Skin of body (tissue), 3 donors: ENCODE measurements at places on chromosomes 12 and 14. TPM values are rescaled to one million over a fixed set of nuclear protein-coding genes. Genes with fewer than 3 reads are reported as not detected.

GRCh38 chr12:123576611-123577010, 7.7 kb upstream of the TMED2 start:
- DNase-seq: no peak

KRT78 gene
- 13.7 TPM for total RNA-seq

DNA sequence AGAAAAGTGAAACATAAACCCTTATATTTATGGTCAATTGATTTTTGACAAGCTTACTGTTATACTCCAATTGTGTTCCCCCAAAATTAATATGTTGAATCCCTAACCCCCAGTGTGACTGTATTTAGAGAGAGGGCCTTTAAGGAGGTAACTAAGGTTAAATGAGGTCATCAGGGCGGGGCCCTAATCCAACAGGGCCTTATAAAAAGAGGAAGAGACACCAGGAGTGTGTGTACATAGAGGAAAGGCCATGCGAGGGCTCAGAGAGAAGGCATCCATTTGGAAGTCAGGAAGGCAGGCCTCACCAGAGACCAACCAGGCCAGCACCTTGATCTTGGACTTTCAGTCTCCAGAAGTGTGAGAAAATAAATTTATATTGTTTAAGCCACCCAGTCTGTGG, 6.5 kb upstream of the VTI1B start:
- no peak for DNase-seq

SMOC1 gene
- total RNA-seq: 5.9 TPM

DNA sequence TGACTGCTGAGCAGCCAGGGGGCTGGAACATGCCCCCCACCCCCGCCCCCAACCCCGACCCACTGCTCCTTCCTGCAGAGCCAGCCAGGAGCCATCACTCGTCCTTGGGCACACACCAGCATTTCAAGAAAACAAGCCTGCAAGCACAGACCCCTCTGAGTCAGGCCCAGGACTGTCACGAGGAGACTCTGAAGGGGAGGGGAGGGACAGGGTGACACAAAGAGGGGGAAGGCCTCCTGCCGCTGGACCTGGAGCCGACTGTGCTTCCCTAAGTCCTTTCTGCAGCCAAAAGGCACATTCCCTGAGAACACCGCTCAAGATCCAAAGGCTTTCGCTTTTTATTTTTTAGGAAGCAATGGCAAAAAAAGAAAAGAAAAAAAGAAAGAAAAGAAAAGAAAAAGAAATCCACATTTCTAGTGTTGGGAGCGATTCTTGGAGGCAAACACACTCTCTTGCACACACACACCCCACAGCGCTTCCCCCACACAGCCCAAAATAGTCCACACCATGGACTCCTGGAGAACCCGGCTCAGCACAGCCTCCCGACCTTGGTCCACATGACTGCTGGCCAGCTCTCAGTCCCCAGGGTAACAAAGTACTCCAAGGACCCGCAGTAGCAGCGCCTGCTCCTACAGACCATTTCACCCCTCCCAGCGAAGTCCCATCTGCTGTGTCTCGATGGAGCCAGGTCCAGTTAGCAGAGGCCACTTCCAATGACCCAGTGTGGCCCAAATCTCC, 101.7 kb downstream of the DPF3 start:
- no peak for DNase-seq

GLIPR1 gene
- 6.5 TPM for total RNA-seq

DNA sequence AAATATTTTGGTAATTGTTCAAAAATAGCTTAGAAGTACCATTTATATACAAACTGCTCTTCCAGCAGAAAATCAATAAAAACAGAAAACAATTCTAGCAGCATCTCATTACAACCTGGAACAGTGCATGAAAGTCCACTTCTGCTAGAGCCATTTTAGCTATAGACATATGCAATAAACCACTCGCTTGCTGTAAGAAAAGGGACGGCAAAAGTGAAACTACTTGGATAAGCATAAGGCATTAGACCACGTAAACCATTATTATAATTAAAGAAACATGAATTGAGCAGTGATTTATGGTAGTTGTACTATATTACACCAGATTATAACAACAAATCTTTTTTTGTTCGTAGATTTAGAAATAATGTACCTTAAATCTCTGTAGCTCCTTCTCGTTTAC, 48.7 kb downstream of the LRIG3 start:
- peak; percentile 24 for DNase-seq

AMIGO2 gene
- total RNA-seq: 7.8 TPM

TAS2R19 gene
- 12.6 TPM for total RNA-seq

DNA sequence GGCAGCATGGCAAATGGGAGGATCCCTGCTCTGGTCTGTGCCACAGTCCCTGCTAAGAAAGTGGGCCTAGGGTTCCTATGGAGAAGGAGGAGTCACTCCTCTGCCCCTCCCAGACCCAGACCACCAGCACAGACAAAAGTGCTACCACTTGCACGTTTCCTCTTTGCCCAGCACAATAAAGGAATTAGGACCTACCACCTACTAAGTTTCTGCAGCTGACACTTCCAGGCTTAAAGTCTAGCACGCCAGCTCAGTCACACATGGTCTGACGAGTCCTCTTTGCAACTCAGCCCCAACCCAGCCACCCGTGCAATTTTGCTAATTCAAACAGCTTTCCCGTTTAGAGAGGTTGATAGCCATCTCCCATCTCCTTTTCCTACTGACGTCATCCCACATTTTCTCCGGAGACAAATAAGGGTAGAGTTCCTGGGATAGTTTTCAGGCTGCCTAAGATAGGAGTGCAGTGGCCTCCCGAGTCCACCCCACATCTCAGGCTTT, 66.2 kb upstream of the PTGR2 start:
- peak; percentile 64 for DNase-seq

DNA sequence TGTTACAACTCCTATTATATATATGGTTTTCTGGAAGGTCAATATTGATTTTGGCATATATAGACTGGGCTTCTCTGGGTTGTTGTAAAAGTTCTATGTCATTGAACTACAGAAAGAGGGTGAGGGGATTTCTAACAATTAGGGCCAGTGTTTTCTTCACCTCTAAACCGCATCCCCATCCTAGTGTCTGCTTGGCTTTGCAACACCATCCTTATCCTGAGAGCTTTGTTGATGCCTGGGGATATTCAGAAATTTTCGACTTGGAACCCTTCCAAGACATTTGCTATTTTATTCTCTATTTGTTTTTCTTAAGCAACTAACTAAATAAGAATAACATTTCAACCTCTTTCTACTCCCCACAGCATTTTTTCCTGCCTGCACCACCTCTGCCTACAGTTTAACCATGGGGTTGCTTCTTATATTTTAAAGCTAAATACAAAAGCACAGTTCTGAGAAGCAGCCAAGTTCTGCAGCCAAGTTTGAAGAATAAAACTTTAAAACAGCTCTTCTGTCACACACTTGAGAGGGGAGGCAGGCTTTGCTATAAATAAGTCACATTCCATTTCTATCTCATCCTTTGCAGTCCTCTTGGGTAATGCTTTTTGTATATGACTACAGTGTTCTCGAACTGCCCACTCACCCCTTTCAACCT, 53.4 kb downstream of the RGS6 start:
- peak; percentile 47 for DNase-seq

DNA sequence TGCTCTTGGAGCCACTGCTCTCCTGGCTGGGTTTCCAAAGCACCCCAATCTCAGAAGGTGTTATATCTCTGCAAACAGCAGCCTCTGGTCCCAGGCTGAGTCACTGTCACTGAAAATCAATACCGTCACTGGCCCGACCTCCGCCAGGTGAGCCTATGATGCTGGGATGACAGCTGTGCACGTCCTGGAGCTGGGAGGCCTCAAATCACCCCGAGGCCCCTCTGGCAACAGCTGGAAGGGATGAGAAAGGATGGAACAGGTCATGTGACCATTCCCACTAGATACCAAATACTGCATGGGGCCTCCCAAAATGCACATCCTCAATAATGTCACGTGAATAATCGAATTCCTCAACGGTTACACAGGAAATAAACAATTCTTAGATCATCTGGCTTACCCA, 190.8 kb downstream of the TTC7B start:
- no peak for DNase-seq

- no peak for DNase-seq
Measured at GRCh38 chr12:32134101-32134888, 27.6 kb downstream of the BICD1 start.

DNA sequence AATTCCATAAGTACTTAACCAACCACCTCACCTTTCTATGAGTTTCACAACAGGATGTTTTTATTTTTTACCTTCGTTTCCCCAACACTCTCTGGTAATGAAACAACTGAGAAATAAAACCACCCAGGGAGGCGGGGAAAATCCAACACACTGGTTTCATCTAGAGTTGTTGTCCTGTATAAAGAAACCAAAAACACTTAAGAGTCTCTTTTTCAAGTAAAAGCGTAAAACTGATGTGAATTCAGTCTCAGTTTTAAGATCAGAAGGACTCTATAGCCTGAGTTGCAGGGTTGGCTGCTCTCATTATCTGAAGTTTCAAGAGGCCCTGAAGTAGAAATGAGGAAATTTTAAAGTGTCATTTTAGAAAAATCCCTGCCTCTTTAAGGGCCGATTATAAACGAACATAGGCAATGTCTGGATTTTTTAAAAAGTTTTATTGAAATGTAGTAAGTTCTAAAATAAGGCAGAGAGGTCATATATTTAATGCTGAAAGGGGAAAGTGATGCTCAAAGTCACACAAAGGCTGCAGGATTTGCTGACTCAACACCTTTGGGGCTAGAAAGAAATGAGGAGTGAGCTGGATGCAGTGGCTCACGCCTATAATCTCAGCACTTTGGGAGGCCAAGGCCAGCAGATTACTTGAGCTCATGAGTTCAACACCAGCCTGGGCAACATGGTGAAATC, 27.2 kb downstream of the HIGD1C start:
- no peak for DNase-seq

DNA sequence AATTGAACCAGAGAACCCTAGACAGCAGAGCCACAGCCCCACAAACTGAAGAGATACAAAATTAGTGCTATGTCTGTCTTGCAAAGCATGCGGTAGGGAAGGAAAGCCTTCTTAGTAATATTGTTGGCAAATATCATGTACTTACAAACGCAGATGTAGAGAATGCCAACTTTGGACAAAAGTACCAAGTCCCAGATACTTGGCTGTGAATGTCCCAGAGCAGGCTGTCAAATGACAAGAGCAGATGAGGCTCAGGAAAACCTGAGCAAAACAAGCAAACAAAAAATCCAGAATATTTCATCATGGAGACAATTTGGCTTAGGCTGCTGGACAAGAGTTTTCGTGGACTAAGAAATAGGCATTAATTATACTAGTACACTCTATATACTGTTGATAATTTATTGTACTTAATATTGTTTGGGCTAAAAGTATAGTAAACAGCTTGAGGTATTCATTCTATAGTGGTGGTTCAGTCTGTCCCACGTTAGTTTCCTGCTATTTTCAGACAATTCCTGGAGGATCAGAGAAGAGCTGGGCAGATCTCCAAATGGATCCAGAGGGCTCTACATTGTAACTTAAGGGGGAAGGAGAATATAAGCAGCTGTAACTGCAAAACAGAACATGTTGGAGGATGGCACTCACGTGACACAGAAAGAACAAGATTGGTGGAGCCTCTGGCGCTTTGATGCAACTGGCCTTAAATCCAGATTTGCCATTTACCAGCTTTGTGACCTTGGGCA, 329.8 kb downstream of the ATP23 start:
- no peak for DNase-seq

- no peak for DNase-seq
Measured at GRCh38 chr12:4064008-4064407, 190.8 kb upstream of the PARP11 start.

PYGL gene
- 61.2 TPM for total RNA-seq

- no peak for DNase-seq
Measured at GRCh38 chr12:89328151-89329030, 23.9 kb downstream of the DUSP6 start.

GRCh38 chr12:7013101-7013500, 5.2 kb downstream of the LPCAT3 start:
- no peak for DNase-seq

STAC3 gene
- 20.2 TPM for total RNA-seq

DNA sequence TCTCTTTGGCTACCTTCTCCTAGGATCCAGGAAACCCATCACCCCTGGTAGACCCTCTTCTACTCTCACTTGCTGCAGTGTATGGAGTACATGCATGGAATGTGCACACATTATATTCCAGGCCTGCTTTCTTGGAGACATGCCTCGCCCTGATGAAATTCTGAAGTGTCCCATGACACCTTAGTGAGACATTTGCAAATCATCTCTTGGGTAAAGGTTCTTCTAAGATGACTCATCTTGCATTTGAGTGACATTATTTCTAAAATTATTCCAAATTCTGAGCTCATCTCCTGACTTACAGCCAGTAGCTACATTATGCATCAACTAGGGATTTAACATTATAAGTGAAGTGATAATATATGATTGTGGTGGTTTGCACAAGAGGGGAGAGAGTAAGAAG, 49.8 kb downstream of the SDR9C7 start:
- no peak for DNase-seq

FZD10 gene
- total RNA-seq: 7.7 TPM

- no peak for DNase-seq
Measured at GRCh38 chr14:100306998-100307765, 938 bp upstream of the SLC25A29 start.

- no peak for DNase-seq
Measured at GRCh38 chr14:101018561-101019290, 115.2 kb upstream of the RTL1 start.

- DNase-seq: no peak
Measured at GRCh38 chr12:15629761-15630160, 159.4 kb downstream of the EPS8 start.

DNA sequence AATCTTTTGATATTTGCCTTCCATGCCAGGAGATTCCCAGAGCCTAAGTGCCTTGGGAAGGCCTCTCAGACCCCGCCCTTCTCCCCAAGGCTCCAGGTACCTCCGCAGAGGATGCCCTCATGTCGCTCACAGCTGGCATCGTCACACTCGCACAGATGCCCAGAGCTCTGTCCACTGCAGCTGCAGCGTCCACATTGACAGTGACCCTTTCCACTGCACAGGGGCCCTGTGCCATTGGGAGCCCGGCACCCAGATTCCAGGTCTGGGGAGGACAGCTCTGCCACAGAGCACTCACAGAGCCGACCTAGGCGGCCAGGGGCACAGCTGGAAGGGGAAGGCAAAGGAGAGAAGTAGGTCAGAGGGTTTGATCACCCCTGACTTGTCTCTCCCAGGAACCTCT, 12.3 kb upstream of the CSAD start:
- no peak for DNase-seq

- DNase-seq: peak; percentile 33
Measured at GRCh38 chr14:22047115-22047514, 373.5 kb upstream of the OR4E1 start.

SYT10 gene
- 0.10 TPM for total RNA-seq

GRCh38 chr12:58419905-58420304, 478.5 kb downstream of the ATP23 start:
- peak; percentile 36 for DNase-seq

GRCh38 chr12:121038861-121039668, at the start of gene OASL:
Gene OASL (minus strand): TSS chr12:121039246. CDS start chr12:121038971, 275 bp downstream.
- no peak for DNase-seq

DNA sequence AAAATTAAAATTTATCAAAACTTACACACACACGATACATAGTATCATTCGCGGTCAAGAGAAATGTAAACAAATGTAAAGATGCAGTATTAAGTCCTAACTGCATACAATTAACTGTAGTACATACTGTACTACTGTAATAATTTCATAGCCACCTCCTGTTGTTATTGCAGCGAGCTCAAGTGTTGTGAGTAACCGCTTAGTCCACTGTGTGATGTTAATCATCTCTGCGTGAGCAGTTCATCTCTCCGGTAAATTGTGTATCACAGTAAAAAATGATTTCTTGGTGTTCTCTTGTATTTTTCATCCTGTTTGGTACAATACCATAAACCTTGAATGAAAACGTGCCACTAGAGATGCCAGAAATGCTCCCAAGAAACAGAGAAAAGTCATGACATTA, 6.5 kb downstream of the EPS8 start:
- no peak for DNase-seq

OTX2 gene
- not detected for total RNA-seq

PSMC6 gene
- total RNA-seq: 101 TPM

MGP gene
- 127 TPM for total RNA-seq
